Forelimb muscle (tissue), 1 donor: ENCODE measurements at places on chromosomes 13 and 19.

- no peak for DNase-seq
Observed at GRCh38 chr13:90615236-90615635, 732.3 kb upstream of the MIR17HG start.

DNA sequence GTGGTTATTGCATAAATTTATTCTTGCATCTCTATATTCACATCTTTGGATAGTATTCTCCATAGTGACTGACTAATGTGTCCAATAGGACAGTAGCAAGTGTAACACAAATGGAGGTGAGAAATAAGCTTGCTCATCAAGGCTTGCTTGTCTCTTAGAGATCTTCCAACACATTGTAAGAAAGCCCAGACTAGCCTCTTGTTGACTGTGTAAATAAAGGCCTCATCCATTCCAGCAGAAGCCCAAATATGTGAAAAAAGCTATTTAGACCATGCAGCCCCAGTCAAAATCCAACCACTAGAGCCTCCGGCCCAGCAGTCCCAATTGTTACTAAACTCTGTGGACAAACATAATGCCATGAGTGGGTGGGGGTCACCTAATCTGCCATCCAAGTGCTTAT lies 2.7 kb upstream of the ZNF615 start:
- no peak for DNase-seq

DNA sequence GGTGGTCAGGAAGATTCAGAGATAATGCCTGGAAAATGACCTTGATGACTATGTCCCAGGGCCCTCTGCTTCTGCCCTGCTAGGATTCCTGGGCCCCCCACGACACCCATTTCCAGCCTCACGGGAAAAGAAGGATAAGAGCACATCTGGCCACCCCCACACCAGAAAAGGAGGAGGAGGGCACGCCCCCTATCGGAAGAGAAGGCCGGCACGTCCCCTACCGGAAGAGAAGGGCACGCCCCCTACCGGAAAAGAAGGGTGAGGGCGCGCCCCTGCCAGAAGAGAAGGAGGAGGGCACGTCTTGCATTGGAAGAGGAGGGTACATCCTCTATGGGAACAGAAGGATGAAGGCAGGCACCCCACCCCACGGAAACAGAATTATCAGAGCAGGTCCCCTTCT lies 84.3 kb downstream of the IER2 start:
- no peak for DNase-seq

GRCh38 chr19:3868770-3869456 lies at the start of gene ZFR2:
Gene ZFR2 (minus strand): TSS chr19:3869038. CDS start chr19:3869017, 21 bp downstream.
- DNase-seq: no peak

DNA sequence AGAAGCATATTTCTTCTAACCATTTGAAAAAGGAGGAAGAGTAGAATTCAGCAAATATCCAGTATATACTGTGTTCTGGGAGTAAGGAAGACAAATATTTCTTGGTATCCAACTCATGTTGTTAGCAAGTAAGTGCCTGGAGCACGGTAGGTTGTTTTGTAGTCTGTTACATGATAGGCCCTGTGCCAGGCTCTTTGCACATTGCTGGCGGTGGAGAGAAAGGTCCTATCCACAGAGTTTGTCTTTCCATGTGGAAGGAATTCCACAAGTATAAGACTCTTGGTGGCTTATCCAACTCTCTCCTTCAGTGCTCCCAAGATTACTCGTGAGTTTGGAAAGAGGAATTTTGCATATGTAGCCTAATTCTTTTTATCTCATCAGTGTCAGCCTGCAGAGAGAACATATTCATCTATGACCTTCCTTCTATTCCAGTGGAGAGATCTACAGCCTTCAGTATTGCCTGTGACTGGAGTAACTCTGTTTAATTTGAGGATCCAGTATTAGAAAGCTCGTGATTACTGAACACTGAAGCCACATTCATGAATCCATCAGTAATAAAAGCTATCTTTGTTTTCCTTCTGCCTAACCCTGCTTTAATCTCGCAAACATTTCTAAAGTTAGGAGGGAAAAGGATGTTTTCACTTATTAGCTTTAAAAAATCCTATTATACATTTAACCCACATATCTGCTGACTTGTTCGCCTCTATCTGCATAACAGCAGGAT lies 183.9 kb upstream of the CSNK1A1L start:
- DNase-seq: no peak

DNA sequence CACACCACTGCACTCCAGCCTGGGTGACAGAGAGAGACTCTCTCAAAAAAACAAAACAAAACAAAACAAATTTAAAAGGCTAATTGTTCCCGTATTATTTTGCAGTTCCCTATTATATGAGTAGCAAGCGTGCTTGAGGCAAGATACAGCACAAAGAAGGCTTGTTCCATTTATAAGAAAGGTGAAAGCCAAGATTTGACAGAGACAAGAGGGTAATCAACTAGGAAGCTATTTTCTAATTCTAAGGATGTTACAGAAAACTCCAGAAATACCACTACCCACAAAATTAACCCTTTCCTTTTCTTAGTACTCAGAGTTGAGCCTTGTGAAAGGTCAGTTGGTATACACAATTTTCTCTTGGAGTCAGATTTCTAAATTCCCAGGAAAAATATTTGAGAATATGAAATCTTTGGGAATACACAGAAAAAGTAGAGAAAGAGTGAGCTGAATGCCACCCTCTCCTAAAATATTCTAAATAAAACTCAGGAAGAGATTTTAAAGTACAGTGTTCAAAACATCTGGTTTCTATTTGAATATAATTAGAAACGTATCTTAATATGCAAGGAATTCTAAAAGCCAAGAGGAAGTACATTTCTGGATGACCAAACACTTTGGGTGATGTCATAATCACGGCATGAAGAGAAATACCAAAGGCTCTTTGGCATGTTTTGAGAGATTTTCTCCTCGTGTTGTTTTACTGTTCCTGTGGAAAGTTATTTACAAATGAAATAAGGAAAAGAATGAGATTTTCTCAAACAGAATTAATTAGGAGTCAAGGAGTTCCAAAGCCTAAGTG lies 63.0 kb upstream of the FLT1 start:
- no peak for DNase-seq

DNA sequence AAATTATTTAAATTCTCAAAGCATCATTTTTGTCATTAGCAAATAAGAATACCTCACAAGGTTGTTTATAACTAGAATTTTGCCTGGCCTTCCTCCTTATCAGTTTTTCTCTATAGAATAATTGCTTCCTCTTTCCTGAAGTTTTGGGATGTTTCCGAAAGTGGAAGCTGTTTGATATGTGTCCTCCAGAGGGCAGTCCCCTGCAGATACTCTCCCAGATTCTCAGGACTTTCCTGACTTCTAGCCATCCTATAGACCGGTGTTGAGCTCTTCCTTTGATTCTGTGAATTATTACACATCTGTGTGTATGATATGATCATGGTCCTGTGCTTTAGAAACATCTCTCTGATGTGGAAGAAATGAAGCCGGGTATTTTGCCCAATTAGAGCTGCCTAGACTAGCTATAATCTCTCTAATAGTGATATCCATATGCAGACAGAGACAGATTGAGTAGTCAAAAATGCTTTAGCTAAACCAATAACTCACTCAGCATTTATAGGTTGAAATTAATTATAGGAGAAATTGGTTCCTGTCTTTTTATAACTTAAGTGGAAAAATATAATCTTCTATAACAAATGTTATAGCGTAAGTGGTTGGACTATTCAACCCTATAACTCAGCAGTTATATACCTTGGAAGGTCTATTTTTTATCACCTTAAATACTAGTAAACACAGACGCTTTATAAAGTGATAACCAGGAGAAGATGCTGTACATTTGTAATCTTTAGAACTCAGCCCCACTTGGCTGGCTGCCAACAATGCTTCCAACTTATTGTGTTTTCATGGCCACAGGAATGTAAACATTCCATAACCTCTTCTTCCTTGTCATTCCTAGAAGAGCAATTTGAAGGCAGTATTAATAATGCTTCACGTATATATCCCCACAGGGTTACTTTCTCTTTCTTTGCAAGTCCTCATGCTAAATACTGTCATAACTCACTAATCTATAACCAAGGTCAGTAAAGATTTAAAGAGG lies 201.0 kb upstream of the RXFP2 start:
- no peak for DNase-seq

DNA sequence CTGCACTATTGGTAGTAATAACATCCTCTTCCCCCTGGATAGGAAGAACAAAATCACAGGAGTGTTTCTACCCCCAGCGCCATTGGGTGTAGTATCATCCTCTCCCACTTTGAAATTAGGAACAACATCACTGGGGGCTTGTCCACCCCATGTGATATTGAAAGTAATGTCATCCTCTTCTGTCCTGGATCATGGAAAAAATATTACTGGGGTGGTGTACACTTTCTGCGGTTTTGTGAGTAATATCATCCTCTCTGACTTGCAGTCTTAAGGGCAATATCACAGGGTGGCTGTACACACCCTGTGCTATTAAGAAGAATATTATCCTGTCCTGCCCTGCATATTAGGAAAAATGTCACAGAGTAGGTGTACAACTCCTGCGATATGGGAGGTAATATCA lies 4.9 kb upstream of the RGCC start:
- DNase-seq: no peak

GRCh38 chr13:65330287-65330686 lies 1899.8 kb downstream of the PCDH9 start:
- no peak for DNase-seq

GRCh38 chr13:19184176-19184575 lies 2.6 kb upstream of the TUBA3C start:
- DNase-seq: no peak

GRCh38 chr13:113445791-113446487 lies 7.3 kb downstream of the ADPRHL1 start:
- no peak for DNase-seq

DNA sequence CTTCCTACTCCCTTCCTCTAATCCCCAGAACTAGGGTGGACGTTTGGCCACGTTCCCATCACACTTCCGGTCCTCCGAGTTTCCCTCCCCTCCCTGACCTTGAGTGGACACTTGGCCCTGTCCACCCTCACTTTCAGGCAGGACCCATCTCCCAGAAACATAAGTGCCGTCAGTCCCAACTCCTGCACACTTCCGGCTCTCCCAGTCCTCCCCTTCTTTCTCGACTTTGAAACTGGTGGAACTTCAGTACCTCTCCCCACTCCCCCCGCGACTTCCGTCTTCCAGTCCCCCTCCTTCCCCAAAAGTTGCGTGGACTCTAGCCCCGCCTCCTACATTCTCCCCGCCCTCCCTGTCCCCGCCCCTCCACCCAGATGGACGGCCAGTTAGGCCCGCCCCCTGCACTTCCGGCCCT lies 278 bp upstream of the ZNF274 start:
- no peak for DNase-seq

- no peak for DNase-seq
Observed at GRCh38 chr19:8697671-8698432, 743 bp downstream of the ACTL9 start.

- DNase-seq: no peak
Observed at GRCh38 chr19:37977992-37978391, 71.0 kb downstream of the SIPA1L3 start.

DNA sequence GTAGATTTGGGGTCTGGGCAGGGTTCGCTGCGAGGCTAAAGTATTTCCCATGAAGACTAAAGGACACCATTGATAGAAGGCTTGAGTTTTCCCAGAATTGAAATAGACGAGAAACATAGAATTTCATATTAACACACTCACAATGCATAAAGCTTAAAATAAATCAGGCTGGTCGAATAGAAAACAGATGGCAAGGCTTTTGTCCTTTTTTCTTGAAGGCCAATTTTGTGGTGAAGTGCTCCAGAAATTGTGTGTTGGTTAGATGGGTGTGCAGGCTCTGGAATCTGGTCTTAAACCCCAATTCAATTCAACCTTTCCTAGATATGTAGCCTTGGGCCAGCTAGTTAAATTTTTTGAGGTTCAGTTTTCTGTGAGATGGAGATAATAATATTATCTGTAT lies 56.9 kb upstream of the LRCH1 start:
- DNase-seq: no peak

DNA sequence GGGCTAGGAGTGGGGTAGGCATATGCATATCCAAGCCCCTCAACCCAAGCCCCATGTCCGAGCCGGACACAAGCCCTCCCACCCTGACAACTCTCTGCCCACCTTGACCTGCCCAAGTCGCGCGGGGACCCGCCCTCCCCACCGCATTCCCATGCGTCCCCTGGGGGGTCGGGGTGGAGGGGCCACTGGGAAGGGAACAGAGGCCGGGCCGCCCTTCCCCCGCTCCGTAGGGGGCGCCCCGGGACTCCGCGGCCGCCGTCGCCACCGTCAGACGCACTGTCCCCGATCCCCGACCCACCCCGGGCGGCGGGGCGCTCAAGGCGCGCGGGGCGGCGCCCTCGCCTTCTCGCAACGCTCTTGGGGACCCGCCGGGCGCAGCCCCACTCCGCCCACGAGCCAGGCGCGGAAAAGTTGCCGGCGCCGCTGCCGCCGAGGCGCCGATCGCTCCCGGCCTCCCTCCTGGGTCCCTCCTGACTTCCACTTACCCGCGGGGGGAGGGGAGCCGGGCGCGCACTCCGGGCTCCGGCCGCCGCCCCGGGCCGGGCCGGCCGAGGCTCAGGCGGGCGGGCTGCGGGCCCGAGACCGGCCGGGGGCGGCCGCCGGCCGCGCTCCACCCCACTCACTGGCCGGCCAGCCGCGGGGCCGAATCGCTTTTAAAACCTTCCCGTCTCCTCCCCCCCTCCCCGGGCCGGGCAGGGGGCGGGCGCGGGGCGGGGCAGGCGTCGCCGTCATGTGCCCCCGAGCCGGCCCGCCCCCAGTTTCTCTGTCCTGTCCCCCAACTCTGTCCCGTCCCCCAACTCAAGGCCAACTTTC lies 34.4 kb upstream of the NANOS3 start:
- no peak for DNase-seq

DNA sequence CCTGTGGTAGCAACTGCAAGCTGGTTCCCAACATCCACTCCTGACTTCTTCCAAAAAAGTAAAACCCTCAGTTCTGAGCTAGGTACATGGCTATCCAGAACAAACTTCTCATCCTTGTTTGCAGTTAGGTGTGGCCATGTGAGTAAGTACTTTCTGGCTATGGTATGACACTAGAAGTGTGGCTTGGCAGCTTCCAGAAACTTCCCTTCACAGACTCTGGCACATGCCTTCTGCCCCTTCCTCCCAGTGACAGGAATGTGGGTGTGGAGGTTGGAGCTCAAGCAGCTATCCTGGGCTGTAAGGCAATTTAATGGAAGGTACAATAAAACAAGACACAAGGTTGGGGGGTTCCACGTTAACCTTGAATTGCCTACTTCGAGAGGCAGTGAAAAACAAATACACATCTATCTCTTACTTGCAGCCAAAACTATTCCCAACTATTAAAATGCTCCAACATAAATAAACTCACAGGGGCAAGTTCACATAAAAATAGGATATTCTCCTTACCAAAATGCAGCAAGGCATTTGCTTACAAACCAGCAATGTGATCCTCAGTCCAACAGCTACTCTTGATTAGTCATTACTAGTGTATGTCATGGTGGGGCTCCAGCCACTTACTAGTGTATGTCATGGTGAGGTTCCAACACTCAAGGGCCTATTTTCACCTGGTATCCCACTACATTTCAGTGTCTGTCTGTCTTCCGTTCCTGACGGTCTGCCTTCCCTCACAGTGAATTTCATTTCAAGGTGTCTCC lies 3.1 kb downstream of the SMG9 start:
- no peak for DNase-seq

GRCh38 chr13:72180253-72180952 lies 313.4 kb upstream of the DACH1 start:
- no peak for DNase-seq

GRCh38 chr13:103759361-103759760 lies 693.1 kb upstream of the SLC10A2 start:
- peak; percentile 16 for DNase-seq
